ENCODE measurements at places on chromosomes 5 and 9.

- no peak for ATAC-seq
These were observed 16.0 kb downstream of the OR13J1 start for GRCh38 chr9:35854091-35854762.

GRCh38 chr5:119402555-119402954 lies 46.7 kb downstream of the TNFAIP8 start:
- no peak for ATAC-seq

DNA sequence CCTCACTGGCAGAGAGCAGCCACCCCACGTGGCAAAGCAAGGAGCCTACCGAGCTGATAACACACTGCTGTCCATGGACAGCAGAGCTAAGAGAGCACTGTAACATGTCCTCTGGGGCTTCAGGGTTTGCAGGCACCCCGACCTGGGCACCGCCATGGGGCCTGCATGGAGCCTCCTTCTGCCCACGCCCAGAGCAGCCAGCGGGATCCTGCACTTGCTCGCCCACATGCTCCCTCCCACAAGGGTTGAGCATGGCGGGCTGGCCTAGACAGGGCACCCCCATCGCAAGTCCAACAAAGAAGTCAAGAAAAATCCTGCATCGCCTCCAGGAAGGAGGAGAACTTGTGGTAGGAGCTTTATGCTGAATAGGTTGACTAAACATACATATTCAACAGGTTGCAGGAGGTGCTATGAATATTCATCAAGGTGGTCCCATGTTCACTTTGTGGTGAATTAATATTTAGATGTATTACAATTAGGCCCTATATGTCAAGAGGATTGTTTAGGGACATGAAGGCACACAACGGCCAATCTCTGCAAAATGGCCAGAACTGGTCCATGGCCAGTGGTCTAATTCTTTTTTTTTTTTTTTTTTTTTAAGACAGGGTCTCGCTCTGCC lies 3.8 kb upstream of the MIGA2 start:
- no peak for ATAC-seq

GRCh38 chr5:169263591-169263990 lies 37.3 kb downstream of the SLIT3 start:
- no peak for ATAC-seq

DNA sequence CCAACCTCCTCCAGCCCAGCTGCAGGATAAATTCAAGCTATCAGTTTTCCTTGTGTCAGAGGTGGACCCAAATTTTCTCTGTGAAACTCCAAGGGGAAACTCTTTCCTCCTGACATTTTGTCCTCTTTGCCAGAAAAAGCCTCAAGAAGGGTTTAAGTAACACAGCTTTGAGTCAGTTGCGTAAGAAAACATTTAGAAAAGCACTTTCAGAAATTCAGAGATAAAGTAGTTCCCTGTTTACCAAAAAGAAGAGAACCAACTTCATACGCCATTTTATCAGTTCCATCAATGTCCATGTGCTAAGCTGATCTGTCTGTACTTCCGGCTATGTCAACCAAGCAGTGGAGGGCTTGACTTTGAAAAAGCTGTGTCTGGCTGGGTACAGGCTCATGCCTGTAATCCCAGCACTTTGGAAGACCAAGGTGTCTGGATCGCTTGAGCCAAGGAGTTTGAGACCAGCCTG lies 19.9 kb upstream of the SUSD1 start:
- no peak for ATAC-seq

DNA sequence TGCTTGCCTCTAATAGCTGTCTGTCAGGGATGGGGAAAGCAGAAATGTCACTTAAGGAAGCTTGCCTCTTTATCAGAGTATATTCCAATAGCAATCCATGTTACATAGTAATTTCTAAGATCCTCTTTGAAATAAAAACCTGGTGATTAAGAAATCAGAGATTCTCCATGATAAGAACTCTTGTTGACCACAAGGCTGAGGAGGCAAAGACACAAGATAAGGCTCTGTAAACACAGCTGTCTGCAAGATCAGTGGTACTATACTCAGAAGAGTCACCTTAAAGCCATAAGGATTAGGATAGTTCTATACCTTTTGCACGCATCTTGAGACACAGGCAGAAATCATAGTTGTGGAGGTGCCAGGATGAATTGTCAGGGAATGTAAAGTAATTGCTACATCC lies 40.3 kb downstream of the HEXB start:
- ATAC-seq, result no peak

DNA sequence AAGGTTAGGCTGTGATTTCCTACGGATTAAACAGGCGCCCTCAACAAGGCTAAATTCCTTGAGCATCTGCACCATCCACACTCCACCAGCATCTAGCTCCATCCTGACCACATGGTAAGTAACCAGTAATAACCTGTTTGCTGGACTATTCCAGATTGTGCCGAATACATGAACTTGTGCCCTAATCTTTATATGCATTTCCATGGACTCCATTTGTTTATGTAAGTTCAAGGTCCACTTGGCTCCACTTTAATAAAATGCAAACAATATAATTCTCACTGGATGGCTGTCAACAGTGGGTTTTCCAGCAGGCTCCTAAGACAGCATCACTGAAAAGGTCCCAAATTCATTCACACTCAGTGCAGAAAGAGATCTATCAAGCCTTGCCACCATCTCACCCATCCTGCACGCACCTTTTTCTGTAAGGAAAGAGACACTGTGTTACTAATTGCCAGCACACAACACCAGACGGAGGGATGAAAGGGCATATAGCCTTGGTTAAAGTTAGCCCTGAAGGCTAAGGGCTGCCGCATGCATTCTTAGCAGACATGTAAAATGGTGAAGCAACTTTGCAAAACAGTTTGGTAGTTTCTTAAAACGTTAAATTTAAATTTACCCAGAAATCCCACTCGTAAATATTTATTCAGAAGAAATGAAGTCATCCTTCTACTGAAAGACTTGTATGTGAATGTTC lies 88.7 kb downstream of the GLIS3 start:
- no peak for ATAC-seq

GRCh38 chr9:108525186-108525585 lies 330.6 kb downstream of the ACTL7B start:
- ATAC-seq, result no peak

DNA sequence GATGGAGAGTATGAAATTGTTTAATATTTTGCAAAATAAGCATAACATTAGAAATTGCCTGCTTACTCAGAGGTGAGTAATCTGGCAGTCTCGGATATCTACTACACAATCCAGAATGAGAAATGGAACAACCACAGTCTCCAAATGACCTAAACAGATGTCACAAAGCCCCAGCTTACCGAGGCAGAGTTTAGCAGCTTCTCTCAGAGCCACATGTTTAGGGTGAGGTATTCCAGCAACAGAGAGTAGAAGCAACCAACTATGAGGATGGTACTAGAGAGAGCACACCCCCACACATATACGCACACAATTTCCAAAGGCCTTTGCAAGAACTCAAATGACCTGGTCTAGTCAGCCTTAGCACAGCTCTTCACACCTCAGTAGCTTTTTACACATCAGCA lies 122.7 kb upstream of the LPAR1 start:
- no peak for ATAC-seq

- no peak for ATAC-seq
These were observed 64.9 kb downstream of the SECISBP2 start for GRCh38 chr9:89383030-89383720.

DNA sequence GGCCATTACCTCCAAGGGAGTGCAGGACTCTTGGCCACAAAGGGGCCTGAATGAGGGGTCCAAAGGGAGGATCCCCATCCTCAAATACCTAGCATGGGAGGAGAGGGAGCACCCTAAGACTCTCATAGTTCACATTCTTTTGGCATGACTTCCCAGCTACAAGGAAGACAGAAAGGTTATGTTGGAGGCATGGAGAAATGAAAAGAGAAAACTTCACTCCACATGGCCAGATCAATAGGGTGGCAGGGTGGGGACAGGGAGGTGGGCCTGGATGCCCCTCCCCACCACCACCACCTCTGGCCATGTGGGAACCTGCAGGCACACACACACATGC lies 97.6 kb downstream of the PAX5 start:
- no peak for ATAC-seq

GRCh38 chr5:41240985-41241384 lies 27.7 kb upstream of the C6 start:
- ATAC-seq, result no peak

DNA sequence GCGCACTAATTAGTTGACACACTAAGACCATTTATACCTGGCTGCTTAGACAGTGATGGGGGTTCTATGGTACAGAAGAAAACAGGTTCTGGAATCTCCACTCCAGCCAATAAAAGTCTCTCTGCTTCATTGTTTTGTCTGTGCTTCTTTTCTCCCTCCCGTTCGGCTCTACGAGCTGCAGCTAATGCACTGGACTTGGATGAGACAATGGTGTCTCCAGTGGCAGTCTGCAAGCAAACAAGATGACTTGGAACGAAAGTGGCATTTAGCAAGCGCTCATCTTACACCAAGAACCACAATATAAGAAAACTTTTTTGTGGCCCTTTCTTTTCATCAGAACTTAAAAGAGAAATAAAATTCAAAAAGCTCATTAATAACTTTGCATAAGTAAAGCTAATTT lies 30.2 kb downstream of the GFM2 start:
- ATAC-seq, result no peak

DNA sequence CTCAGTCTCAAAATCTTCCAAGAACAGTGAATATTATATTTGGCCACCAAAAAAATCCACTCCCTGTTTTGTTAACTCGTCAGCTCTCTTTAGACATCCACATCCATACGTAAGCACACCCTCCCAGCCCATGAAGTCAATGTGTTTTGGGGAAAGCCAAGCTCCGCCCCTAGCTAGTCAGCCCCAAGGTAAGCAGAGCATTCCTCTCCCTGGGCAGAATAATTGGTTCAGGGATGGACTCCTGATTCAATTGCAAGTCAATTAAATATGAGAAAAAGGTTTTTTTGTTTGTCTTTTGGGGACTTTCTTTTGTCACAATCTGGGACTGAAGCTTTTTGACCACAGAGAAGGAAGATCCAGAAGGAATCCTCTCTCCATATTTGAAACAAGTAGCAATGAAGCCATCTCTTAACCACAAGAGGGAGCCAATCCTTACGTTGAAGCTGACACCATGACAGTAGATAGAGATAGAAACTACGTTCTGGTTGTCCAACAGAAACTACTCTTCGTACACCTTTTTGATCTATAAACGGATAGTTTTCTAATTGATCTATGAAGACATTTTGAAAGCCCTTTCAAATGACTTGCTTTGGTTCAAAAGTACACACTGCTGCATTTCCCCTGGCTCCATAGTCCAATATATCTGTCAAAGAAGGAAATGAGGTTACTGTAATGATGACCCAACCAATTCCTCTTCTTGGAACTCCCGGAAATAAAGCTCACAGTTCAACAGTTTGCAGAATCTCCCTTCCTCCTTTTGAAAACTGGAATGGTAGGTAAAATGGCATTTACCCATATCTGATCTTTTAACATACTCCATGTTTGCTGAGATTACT lies 166.4 kb downstream of the TLE1 start:
- ATAC-seq, result no peak

- no peak for ATAC-seq
These were observed 274.5 kb upstream of the C9orf72 start for GRCh38 chr9:27847818-27848217.

GRCh38 chr9:137429974-137430722 lies 7.0 kb downstream of the NOXA1 start:
- ATAC-seq, result no peak

DNA sequence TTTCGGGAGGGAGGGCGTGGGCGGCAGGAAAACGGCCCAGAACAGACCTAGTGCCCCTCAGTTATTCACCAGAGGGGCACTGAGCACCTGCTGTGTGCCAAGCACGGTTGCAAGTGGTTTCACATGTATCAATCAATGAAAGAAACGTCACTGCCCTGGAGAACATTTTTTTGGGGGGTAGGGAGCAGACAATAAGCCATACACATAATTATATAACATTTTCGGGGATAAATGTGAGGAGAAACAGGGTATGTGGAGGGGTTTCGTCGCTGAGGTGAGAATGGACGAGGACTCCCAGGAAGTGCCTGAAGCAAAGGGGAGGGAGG lies 444 bp upstream of the ZNF354A start:
- no peak for ATAC-seq

GRCh38 chr5:5308319-5308718 lies 114.2 kb upstream of the ICE1 start:
- ATAC-seq, result no peak

GRCh38 chr5:112419164-112419985 lies at the start of gene EPB41L4A:
Gene EPB41L4A, minus strand, starts transcription at chr5:112419277. Its CDS starts 238 bp downstream, at chr5:112419039.
- ATAC-seq, result no peak

- ATAC-seq, result no peak
These were observed 21.0 kb upstream of the TRIM52 start for GRCh38 chr5:181281984-181282316.

GRCh38 chr5:129021744-129022143 lies 56.5 kb downstream of the SLC27A6 start:
- no peak for ATAC-seq

- ATAC-seq, result no peak
These were observed 68.2 kb downstream of the EBF1 start for GRCh38 chr5:159031513-159031912.

- no peak for ATAC-seq
These were observed 9.0 kb downstream of the DBH start for GRCh38 chr9:133645021-133645765.

DNA sequence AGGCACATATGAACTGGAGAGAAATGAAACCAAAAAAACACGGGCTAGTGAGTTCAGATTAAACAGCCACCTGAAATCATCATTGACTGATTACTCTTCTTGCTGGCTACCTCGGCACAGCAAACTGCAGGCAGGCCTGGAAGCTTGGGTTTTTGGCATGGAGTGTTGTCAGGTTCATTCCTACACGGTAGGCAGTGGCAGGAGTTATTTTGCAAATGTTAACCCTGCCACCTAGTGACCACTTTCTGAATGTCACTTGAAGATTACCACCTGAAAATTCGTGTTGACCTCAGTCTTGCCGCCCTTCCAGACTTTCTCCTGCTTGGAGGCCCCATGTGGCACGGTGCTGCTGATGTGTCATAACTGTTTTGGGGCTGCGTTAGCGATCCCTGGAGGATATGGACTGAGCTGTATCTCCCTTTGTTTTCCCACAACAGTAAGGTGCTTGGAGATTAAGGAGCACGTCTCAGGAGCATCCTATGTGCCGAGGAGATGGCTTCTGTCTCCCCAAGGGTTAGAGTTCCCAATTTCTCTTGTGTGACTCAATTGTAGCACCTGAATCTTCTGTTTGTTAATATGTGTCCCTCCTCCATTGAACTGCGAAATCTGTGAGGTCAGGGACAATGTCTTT lies 12.7 kb upstream of the CD180 start:
- peak; percentile 3 for ATAC-seq

DNA sequence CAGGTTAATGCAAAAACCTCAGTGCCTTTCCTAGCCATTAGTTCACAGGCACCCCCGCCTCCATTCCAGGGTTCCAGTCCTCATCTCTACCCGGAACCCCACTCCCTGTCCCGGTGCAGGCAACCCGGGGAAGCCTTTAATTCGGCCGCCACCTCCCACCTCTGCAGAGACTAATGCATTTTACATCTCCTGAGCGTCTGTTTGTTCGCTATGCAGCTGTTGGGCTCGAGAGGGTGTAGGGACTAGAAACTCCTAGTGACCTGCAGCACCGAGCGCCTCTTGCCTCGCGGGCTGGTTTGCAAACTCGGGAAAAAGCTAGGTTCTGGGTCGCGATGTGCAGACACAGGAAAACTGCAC lies 3.6 kb downstream of the GDNF start:
- ATAC-seq, result no peak
